ENCODE measurements at places on chromosomes 13 and 19. TPM values are rescaled to one million over a fixed set of nuclear protein-coding genes. Genes with fewer than 3 reads are reported as not detected.
A peak's percentile ranks its signal among the peaks of the same experiment; 100 is the strongest.

The RASL11A gene
- 2.8 TPM for total RNA-seq

DNA sequence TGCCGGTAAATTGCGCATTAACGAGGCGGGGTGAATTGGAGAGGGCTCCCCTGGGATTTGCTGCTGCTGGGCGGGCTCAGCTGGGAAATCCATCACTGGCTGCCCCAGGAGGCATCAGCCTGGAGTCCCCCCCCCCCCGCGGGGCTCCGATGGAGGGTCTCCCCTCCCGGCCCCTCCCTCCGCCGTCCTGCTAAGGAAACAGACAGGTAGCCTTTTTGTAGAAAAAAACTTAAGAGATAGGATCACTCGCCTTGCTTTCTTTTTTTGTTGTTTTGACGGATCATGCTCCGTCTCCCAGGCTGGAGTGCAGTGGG lies 6.8 kb downstream of the TLE6 start:
- peak overlapping the region; percentile 77 for H3K27ac ChIP-seq
- DNase-seq = no peak
- H3K4me1 ChIP-seq = peaks cover 21% of the 10 kb centered on the region
- H3K27me3 ChIP-seq = peaks cover 4% of the 10 kb centered on the region
- H3K4me3 ChIP-seq = peak overlapping the region; percentile 8

GRCh38 chr13:58566176-58566575 lies 934.6 kb downstream of the PCDH17 start:
- H3K4me3 ChIP-seq = no peak overlapping the region
- no peaks in the 10 kb centered on the region for H3K36me3 ChIP-seq
- H3K27me3 ChIP-seq = no peaks in the 10 kb centered on the region
- no peak for DNase-seq
- H3K27ac ChIP-seq = no peak overlapping the region

- no peaks in the 10 kb centered on the region for H3K27me3 ChIP-seq
- H3K27ac ChIP-seq = peak overlapping the region; percentile 36
- no peaks in the 10 kb centered on the region for H3K36me3 ChIP-seq
- H3K4me3 ChIP-seq = no peak overlapping the region
Observed at GRCh38 chr13:76792731-76793347, 93.4 kb downstream of the KCTD12 start.

DNA sequence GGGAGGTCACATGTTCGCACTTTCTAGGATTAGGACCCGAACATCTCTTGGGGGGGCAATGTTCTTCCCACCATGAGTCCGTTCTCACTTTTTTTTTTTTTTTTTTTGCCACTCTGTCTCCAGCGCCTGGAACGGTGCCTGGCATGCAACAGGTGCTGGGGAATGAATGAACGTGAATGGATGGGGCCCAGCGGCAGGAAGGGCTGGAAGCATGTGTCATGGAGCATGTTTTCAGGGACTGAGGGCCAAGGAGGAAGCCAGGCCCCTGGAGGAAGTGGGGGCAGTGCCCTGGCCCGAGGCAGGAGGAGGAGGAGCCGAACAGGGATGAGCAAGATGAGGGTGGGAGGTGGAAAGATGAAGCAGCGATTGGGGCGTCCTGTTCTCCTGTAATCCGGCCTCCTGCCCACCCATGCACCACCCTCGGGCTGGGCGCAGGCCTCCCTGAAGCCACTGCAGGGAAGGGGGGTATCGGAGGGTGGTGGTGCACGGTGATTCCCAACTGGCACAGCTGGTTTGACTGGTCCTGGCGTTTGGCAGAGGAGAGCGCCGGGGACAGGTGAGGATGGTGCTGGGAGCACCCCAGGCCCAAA lies 8.8 kb upstream of the SULT2B1 start:
- no peak for DNase-seq
- no peak overlapping the region for H3K4me3 ChIP-seq
- no peaks in the 10 kb centered on the region for H3K27me3 ChIP-seq
- no peaks in the 10 kb centered on the region for H3K36me3 ChIP-seq
- H3K27ac ChIP-seq = no peak overlapping the region

DNA sequence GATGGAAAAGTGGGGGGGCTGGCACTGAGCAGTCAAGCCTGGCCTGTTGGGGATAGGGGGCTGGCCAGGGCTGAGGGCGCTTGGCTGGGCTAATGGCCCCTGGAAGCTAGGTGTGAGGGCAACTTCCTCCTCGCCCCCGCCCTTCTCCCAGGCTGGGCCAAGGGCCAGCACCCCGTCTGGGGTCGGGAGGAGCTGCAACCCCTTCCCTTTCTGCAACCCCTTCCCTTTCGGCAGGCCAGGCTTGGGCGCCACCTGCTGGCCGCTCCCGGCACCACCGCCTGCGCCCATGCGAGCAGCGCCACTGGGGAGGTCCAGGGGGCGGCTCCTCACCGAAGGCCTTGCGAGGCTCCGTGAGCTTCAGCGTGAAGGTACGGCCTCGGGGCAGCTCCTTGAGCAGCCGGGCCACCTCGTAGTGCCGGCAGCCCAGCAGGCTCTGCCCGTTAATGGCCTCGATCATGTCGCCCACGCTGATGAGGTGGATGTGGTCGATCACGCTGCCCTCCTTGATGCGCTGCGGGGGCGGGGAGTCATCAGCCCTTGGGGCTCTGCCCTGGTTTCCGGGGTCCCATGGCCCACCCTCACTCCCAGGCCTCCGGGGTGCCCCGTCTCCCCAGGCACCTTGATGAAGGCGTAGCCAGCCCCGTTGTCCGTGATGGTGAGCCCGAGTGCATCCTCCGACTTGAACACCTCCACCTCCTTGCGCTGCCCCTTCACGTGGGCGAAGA lies 5.0 kb upstream of the PTGER1 start:
- H3K36me3 ChIP-seq = peaks cover 29% of the 10 kb centered on the region
- peaks cover 16% of the 10 kb centered on the region for H3K27me3 ChIP-seq
- no peak for DNase-seq
- H3K27ac ChIP-seq = no peak overlapping the region

DNA sequence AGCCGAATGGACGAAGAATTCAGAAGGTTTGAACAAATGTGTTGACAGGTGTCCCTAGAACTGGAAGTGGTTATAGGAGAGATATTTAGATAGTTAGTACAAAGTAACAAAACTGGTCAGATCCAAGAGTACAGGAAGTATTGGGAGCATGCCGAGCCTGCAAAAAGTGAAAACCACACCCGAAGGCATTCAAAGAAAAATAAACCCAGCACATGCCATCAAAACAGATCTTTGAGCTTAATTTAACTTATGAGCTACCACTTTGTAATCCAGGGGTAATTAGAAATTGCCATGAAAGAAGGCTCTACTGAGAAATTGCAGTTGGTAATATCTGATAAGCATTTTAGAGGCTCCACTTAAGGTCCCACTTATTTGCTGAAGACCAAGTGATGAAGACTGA lies 214.2 kb downstream of the DNAJC15 start:
- no peak overlapping the region for H3K4me3 ChIP-seq
- DNase-seq = no peak
- no peaks in the 10 kb centered on the region for H3K36me3 ChIP-seq
- H3K27me3 ChIP-seq = no peaks in the 10 kb centered on the region

DNA sequence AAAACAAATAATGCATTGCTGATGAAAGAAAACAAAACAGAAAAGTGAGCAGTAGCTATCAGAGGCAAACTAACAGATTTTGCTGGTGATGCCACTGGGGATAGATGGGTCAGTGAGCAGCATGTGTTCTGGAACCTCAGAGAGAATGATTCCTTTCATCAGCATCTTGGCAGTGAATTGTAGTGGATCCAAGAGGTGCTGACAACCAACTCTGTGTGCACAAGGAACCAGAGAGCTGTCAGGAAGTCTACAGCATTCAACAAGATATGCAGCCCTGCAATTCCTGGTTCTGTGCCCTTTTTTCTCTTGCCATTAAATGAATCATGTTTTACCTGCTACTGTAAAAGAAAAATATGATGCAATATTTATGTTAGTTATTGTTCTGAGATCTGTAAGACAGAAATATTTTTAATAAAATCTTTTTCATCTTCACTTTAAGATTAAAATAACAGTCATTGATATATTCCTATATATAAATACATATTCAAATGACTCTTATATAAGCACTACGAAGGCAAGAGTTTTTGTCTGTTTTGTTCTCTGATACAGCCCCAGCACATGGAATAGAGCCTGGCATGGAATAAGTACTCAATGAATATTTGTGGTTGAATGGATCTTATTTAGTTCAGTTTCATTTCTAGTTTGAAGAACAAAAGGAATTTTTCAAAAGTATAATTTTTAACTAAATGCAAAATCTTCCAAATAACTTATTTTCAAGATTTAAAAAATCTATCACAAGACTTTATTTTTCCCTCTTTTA lies 80.8 kb downstream of the FREM2 start:
- H3K27me3 ChIP-seq = no peaks in the 10 kb centered on the region
- no peak overlapping the region for H3K27ac ChIP-seq
- no peaks in the 10 kb centered on the region for H3K4me1 ChIP-seq

DNA sequence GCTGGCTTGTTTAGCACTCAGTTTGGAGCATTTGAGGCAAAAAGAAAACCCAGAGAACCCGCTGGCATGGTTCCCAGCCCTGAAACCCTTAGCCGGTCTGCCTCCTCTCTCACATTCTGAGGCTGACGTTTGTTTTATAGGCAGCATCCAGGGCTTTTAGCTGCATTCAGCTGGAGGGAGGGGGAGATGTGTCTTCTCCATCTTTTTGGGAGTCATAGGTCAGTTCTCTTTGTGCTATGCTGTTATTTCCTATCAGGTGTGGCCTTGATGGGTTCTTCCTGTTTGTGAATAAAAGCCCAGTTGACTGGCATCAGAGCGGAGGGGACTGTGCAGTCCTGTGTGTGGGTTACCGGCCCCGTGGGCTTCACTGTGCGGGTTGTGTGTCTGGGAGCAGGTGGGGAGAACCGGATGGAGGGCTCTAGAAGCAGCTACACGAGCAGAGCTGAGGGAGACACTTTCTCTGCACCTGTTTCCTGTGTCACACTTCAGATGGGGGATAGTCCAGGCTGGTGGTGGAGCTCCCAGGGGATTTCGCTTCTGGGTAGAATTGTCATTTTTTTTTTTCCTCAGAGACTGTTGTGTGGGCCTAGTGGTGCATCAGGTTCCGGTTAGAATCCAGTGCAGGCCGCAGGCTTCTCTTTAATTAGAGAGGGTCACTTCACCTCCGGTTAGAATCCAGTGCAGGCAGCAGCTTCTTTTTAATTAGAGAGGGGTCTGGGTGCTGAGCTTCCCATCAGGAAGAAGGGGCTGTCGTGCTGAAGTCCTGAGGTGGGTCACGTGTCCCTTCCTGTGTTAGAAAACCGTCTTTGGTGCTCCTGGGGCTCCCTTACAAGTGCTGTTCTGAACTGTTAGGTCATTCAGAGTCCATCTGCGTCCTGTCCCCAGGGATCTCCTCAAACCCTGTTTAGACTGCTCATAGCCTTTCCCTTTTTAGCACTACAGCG lies 69.6 kb downstream of the ARHGEF7 start:
- no peaks in the 10 kb centered on the region for H3K27me3 ChIP-seq
- peaks cover 73% of the 10 kb centered on the region for H3K4me1 ChIP-seq
- peak; percentile 23 for DNase-seq
- H3K36me3 ChIP-seq = no peaks in the 10 kb centered on the region
- peak overlapping the region; percentile 20 for H3K4me3 ChIP-seq
- peak overlapping the region; percentile 59 for H3K27ac ChIP-seq

- peak overlapping the region; percentile 32 for H3K4me3 ChIP-seq
- H3K4me1 ChIP-seq = no peaks in the 10 kb centered on the region
- no peak overlapping the region for H3K27ac ChIP-seq
Observed at GRCh38 chr19:14056741-14057356, 5.0 kb downstream of the PALM3 start.

DNA sequence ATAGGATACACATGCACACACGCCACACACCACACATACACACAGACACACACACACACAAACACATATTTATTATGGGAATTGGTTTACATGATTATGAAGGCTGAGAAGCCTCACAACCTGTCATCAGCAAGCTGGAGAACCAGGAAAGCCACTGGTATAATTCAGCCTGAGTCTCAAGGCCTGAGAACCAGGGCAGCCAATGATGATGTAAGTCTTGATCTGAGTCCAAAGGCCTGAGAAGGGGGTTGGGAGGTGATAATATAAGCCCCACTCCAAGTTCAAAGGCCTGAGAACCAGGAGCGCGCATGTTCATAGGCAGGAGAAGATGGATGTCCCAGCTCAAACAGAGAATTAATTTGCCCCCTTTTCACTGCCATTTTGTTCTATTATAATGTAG lies 18.7 kb upstream of the SOX21 start:
- no peak overlapping the region for H3K27ac ChIP-seq
- H3K36me3 ChIP-seq = no peaks in the 10 kb centered on the region
- H3K27me3 ChIP-seq = no peaks in the 10 kb centered on the region
- H3K4me1 ChIP-seq = no peaks in the 10 kb centered on the region
- no peak overlapping the region for H3K4me3 ChIP-seq

GRCh38 chr19:38831142-38831605 lies 420 bp downstream of the ECH1 start:
- peak overlapping the region; percentile 97 for H3K27ac ChIP-seq
- DNase-seq = peak; percentile 81
- H3K4me1 ChIP-seq = peaks cover 49% of the 10 kb centered on the region
- peaks cover 34% of the 10 kb centered on the region for H3K36me3 ChIP-seq

- H3K27ac ChIP-seq = no peak overlapping the region
- no peak overlapping the region for H3K4me3 ChIP-seq
- no peak for DNase-seq
- no peaks in the 10 kb centered on the region for H3K4me1 ChIP-seq
- no peaks in the 10 kb centered on the region for H3K27me3 ChIP-seq
Observed at GRCh38 chr13:48738311-48738710, 84.6 kb downstream of the CYSLTR2 start.

Data from gastrocnemius medialis (tissue), 4 donors.